ENCODE measurements at places on chromosomes 7 and 10. TPM values are rescaled to one million over a fixed set of nuclear protein-coding genes. Genes with fewer than 3 reads are reported as not detected.
A peak's percentile ranks its signal among the peaks of the same experiment; 100 is the strongest.

GRCh38 chr7:94450044-94450697, 55.5 kb downstream of the COL1A2 start:
- no peak for DNase-seq

- DNase-seq: no peak
Observed at GRCh38 chr10:119375574-119376272, 166.8 kb downstream of the RGS10 start.

GRCh38 chr7:125355899-125356298, 426.3 kb upstream of the POT1 start:
- DNase-seq: no peak

- DNase-seq: no peak
Observed at GRCh38 chr7:69464035-69464434, 134.2 kb upstream of the AUTS2 start.

- DNase-seq: no peak
Observed at GRCh38 chr10:106158241-106158640, 1006.3 kb downstream of the SORCS1 start.

DNA sequence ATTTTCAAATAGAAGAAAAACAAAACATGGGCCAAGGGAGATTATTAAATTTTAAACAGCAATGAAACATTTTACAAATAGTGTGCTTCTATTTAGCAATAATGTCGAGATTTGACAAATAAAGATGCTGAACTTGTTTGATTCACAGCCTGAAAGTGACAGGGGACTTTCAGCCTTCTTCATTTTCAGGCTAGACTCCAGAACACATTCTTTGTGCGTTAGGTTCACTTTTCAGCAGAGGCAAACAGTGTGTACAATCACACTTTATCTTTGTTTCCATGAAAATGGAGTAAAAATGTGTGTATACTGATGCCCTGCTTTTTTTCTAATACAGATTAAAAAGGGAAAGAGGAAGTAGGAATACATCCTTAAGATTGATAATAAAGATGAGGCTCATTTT, 35.6 kb downstream of the FAM171A1 start:
- DNase-seq: no peak

GRCh38 chr7:100826514-100827329, 601 bp downstream of the EPHB4 start:
- DNase-seq: peak; percentile 22

DNA sequence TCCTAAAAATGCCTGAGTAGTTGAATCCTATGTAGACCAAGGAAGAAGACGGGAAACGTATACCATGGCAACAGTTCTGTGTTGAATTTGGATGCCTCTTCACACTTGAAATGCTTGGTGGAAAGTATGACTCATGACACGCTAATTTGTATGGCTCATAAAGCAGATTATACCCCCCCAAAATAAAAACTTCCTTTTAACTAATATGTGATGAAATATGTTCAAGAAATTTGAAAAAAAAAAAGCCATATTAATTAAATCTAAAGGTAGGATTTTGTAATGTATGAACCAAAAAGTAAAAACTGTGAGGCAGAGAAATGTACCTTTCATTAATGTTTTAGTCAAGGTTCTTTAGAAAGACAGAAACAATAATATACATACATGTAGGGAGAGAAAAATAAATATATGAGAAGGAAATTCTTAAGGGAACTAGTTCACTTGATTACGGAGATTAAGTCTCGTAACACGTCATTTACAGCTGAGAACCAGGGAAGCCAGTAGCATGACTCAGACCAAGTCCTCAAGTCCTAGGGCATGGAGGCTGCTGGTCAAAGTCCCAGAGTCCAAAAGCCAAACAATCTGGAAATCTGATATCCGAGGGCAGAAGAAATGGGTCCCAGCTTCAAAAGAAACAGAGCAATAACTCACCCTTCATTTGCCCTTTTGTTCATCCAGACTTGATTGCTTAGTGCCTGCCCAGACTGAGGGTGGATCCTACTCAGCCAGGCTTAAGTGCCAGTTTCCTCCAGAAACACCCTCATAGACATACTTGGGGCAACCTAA, 485.1 kb downstream of the SEMA3D start:
- DNase-seq: no peak

GRCh38 chr7:120915314-120916105, 35.1 kb upstream of the ING3 start:
- no peak for DNase-seq

- no peak for DNase-seq
Observed at GRCh38 chr10:28190196-28190595, 112.7 kb downstream of the MPP7 start.

DNA sequence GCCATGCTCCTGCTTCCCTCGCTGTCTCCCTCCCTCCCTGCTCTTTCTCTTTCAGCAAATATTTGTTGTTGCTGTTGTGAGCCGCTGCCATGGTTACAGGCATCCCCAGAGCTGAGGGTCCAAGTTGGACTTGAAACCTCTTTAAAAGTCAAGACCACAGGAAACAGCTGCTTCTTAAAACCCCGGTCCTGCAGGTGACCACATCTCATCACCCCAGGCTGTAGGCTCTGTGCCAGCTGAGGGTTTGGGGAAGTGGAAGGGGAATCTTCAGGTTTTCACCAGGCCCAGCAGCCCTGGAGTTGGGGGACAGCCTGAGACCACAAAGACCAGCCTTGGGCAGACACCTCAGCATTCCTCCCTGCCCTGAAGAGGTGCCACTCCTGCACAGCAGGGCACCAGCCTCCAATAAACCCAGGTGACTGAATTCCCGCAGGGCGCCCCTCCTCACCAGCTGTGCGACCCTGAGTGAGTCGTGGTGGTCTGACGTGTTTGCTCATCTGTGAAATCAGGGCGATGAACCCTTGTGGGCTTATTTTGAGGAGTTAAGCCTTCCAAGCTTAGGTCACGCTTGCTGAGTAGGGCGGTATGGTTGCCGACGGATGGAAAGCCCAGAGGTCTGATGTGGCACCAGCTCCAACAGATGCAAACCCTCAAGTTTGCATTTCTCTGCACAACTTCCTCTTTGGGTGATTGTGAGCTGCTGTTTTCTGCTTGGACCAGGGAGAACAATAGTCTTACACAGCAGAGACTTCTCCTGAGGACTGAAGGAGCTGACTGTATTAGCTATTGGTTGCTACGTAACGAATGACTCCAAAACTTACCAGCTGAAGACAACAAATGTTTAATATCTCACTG, 24.8 kb downstream of the NPTX2 start:
- no peak for DNase-seq

GRCh38 chr7:101589052-101589451, 40.0 kb downstream of the MYL10 start:
- no peak for DNase-seq

GRCh38 chr10:104351919-104352318, 1.7 kb upstream of the CFAP58 start:
- no peak for DNase-seq

GRCh38 chr10:118573512-118573911, 21.9 kb downstream of the PRLHR start:
- DNase-seq: no peak

GRCh38 chr10:63885156-63885555, 364.0 kb downstream of the REEP3 start:
- DNase-seq: no peak

DNA sequence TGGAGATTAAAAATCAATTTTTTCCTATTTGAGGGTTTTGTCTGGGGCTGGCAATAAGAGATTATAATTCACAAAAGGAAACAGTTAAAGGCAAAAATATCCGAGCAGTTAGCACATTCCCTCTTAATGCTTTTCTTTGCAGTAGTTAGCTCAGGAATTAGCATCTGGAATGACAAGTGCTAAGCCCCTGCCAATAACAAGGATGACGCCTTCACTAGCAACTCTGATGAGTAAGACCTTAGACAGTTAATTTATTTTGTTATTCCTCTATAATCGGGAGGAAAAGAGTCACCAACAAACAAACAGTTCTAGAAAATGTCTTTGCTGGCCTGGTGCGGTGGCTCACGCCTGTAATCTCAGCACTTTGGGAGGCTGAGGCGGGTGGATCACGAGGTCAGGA, 151.3 kb downstream of the TRIL start:
- no peak for DNase-seq

DNA sequence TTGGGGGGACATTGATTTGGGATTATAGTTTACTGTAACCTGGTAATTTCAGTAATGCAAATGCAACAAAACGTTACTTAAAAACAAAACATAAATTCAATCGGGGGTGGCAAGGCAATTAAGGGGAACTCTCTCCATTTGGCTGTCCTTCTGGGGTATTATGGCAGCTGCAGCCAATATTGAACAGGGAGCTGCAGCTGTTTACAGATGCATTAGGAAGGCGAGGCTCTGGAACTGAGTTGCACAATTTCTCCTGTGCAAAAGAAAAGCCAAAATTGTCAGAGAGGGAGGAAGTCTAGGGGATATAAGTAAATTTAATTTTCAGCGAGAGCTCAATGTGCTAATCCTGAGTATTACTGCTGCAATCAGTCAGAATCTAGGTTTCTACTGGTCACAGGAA, 36.1 kb downstream of the NEUROD6 start:
- DNase-seq: no peak

- no peak for DNase-seq
Observed at GRCh38 chr7:157688533-157689268, 351.9 kb downstream of the DNAJB6 start.

- no peak for DNase-seq
Observed at GRCh38 chr10:3803927-3804741, 19.1 kb upstream of the KLF6 start.

- no peak for DNase-seq
Observed at GRCh38 chr10:58157076-58157766, 110.5 kb downstream of the IPMK start.

GRCh38 chr7:33671531-33672262, 233.6 kb upstream of the BMPER start:
- no peak for DNase-seq

- DNase-seq: no peak
Observed at GRCh38 chr10:33506838-33507661, 172.6 kb upstream of the NRP1 start.

GRCh38 chr7:41463770-41464470, 239.0 kb downstream of the INHBA start:
- DNase-seq: no peak

DNA sequence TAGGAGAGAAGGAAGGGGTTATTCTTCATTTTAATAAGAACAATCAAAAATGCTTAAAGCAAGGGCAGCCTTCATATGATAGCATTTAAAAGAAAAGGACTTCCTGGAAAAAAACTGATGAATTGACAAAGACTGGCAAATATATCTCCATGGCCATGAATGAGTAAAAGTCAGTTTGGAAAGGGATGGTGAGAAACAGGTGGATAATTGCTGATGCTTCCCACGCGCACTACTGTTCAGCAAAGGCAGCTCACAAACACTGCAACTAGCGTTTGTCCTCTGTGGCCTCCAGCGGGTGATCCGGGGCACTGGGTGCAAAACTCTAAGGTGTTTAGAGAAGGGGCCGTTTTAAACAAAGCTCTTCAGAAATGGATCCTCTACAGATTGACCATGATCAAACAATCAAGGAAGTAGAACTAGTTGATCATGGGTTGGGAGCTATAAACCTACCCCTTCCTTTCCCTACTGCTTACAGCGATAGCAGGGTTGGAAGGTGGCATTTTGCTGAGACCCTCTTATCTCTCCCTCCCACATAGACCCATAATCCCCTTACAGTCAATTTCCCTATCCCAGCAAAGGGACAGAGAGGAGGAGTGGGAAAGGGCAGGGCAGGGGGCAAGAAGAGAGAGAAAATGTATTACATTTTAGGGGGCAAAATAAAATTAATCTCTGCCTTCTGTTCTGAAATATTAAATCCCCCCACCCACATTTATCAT, 53.8 kb downstream of the SMURF1 start:
- no peak for DNase-seq

DNA sequence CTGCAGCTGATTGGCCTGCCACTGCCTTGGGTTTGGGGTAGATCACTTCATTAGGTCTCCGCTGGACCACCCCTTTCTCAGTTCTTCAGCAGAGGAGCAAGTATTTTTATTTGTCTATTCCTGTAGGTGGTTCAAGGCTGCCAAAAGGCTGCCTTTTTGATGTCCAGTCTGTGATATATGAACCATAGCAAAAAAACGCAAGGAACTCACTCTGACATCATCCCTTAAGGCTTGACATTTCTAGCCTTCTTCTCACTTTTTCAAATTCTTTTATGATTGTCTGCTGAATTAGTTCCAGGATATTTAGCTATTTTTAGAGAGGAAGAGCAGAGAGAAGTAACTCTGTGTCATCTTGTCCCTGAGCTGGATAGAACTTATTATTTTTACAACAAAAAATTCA, 269.2 kb downstream of the BAMBI start:
- no peak for DNase-seq

- DNase-seq: no peak
Observed at GRCh38 chr10:109862041-109862440, 61.3 kb downstream of the XPNPEP1 start.

GRCh38 chr10:101623528-101623927, 35.4 kb downstream of the DPCD start:
- DNase-seq: no peak

DNA sequence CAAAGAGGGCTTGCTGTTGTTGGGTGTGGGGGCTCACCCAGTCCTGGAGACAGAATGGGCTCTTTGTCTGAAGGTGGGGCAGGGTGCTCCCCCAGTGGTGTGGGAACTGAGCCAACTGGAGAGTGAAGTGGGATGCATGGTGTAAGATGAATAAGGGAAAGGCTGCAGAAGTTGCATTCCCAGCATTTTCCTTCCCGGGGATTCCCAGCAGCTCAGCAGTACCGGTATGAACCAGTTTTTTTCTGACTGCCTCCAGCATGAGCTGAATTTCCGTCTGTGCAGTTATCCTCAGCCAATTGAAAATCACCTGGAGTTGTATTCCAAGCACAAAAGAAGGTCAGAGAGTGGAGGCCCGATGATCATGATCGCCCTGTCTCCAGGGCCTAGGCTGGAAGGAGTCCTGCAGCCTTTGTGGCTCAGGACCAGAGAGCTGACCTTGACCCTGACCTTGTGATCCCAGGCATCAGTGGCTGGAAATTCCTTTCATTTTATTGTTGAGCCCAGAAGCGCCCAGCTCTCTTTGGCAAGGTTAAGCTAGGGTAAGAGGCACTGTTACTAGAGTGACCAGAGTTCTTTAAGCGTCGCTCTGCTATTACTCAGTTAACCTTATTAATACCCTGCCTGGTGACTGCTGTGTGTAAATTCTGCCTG, 33.4 kb downstream of the OGDH start:
- DNase-seq: no peak

- DNase-seq: no peak
Observed at GRCh38 chr10:109348324-109348723, 575.0 kb downstream of the XPNPEP1 start.

GRCh38 chr7:18402488-18403183, 92.9 kb upstream of the HDAC9 start:
- no peak for DNase-seq

CNOT4 gene
- total RNA-seq: 21.6 TPM

WASHC2C gene
- total RNA-seq: 34.6 TPM

DNMBP gene
- 2.9 TPM for total RNA-seq

RNF133 gene
- 0.41 TPM for total RNA-seq

ZP3 gene
- total RNA-seq: 1.2 TPM

LRRD1 gene
- total RNA-seq: 1.2 TPM

PRLHR gene
- total RNA-seq: 2.4 TPM

CPEB3 gene
- 21.2 TPM for total RNA-seq

ARMC3 gene
- total RNA-seq: 3.3 TPM

PDE6C gene
- not detected for total RNA-seq

GCK gene
- total RNA-seq: 6.5 TPM

AKR1D1 gene
- total RNA-seq: not detected

PON2 gene
- total RNA-seq: 45.7 TPM

CHCHD3 gene
- total RNA-seq: 60.7 TPM

ARHGEF5 gene
- total RNA-seq: 0.82 TPM

NPY4R2 gene
- total RNA-seq: under 0.01 TPM
